GM13977 (cell line): ENCODE measurements at places on chromosomes 5 and 9.

DNA sequence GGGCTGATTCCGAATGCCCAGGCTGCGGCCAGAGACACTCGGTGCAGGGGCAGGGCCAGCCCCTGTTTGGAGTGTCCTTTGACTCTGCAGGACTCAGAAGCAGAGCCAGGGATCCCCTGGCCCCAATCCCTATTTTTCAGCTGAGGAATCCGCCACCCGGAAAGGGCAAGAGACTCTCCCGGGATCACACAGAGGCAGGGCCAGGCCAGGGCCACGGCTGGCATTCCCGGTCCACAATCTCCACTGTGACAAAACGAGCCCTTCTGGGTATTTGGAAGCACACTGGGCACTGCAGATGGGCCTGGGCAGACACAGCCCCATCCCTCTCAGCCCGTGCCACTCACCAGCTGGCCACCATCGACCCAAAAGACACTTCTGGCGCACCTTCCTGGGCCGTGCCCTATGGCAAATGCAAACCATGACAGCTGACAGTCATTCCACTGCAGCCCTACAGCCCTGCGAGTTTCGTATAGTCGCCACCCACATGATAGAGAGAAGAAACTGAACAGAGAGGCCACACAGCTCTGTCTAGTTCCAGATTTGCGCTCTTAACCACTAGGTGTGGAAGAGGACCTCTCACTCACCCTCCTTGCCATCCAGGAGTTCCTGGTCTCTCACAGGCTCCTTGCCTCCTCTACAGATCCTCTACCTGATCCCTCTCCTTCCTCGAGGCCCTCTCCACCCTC, 13.3 kb downstream of the NR5A1 start:
- DNase-seq: peak; percentile 77

- DNase-seq: no peak
Observed at GRCh38 chr5:96817506-96817905, 9.8 kb upstream of the ERAP1 start.

DNA sequence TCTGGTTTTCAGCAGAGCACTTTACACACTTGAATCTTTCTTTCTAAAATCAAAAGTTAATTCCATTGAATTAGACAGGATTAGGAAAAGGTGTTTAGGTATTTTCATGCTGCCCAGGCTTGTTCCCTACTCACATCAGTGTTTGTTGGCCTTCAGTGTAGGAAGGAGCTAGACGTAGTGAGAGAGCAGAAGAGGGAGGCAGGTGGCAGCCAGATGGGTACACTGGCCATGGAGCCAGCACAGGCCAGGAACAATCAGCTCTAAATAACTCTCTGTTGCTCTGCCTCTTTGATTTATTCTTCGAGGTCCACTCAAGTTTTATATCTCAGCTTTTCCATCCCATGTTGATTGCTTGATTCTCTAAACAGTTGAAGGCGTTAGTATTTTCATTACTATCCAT, 529.6 kb downstream of the PSAT1 start:
- no peak for DNase-seq

GRCh38 chr5:144024090-144024489, 146.4 kb downstream of the YIPF5 start:
- DNase-seq: no peak

- no peak for DNase-seq
Observed at GRCh38 chr5:61612431-61612830, 280.4 kb downstream of the ZSWIM6 start.

DNA sequence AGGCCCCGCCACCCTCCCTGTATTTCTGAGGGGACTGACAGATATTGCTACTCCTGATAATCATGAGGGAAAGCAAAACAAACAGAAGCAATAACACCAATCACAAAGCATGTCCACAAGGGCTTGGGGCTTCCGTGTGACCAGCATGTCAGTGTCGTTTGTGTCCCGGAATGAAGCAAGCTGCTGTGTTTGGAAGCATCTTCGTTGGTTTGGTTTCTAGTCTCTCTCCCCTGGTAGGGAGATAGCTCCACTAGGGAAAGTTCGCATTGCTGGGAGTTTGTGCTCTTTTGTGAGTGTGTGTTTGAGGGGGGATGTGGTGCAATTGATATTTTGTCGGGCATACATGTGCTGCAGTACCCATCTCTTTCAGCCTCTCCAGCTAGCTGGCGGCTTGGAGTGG, 1.4 kb downstream of the GRIA1 start:
- DNase-seq: no peak

- DNase-seq: no peak
Observed at GRCh38 chr5:39640552-39640951, 215.8 kb upstream of the DAB2 start.

- no peak for DNase-seq
Observed at GRCh38 chr9:22030101-22030598, 21.0 kb upstream of the CDKN2B start.

GRCh38 chr5:128234928-128235641, 151.5 kb downstream of the SLC12A2 start:
- DNase-seq: no peak

GRCh38 chr5:35822511-35822910, 34.2 kb upstream of the IL7R start:
- DNase-seq: no peak

GRCh38 chr9:117787746-117788145, 83.5 kb downstream of the TLR4 start:
- DNase-seq: no peak

DNA sequence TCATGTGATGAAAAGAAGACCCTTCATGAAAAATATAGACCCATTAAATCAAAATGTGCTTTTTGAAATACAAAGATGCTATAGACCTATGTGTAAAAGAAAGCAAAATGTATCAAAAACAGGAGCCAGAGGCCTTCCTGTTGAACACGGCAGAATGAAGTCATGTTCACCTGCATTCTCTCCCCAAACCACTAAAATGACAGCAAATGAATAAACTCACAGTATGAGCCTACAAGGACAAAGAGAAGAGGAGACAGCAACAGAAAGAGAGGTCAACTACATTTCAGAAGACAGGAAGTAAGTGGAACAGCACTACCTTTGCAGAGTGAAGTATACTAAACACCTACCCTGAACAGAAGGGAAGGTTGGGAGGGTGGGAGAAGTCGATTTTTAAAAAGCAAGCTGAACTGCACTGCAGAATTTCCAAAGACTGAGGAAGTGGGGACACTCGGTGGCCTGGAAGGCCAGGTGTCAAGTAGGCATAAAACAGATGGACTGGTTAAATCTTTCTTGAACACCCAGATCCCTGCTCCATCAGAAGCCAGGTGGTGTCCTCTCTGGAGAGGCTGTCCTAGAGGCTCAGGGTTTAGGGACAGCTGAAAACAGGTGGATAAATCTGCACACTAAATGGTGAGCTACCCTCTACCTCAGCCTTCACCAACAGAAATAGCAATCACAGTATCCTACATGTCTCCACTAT, 48.9 kb downstream of the MED27 start:
- DNase-seq: no peak

- peak; percentile 66 for DNase-seq
Observed at GRCh38 chr5:154446195-154447088, 645 bp downstream of the SAP30L start.

DNA sequence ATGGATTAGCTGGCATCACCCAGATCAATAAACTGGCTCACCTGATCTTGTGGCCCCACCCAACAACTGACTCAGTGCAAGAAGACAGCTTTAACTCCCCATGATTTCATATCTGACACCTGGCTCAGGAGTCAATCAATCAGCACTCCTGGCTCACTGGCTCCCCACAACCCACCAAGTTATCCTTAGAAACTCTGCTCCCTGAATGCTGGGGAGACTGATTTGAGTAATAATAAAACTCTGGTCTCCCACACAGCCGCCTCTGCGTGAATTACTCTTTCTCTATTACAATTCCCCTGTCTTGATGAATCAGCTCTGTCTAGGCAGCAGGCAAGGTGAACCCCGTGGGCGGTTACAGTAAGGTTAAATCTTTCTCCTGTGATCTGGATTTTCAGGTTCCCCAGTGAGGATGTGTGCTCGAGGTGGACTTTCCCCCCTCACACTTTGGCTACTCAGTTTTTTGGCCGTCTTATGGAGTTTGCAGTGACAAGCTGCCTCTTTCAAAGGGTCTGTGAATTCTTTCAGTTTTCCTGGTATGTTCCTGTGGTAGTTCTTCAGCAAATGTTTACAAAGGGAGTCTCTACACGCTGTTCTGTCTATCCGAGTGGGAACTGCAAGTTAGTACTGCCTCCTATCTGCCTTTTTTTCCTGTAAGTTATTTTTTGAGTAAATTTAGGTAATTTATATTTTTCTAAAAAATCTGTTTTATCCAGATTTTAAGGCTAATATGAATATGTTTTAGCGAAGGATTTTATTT, 500.2 kb upstream of the NUDT12 start:
- DNase-seq: no peak

DNA sequence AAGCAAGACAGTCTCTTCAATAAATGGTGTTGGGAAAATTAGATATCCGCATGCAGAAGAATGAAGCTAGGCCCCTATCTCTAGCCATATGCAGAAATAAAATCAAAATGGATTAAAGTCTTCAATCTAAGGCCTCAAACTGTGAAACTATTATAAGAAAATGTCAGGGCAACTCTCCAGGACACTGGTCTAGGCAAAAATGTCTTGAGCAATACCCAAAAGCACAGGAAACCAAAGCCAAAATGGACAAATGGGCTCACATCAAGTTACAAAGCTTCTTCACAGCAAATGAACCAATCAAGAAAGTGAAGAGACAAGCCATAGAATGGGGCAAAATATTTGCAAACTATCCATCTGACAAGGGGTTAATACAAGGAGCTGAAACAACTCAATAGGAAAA, 338.8 kb downstream of the NNT start:
- DNase-seq: no peak

DNA sequence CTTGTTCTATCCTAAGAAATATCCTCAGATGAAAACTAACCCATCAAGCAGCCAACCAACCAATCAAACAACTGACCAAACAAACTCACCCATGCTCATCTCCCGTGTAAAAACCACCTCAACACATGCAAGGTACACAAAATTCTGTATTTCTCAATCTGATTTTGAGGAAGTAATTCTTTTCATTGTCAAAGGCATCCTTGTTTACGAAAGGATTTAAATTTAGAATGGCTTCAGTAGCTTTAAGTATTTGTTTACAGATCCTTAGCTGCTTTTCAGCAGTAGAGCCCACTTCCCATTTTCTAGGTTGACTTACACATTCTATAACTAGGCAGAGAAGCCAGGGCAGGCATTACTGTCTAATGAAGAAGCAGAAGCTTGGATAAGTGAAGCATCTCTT, 78.6 kb downstream of the NTRK2 start:
- DNase-seq: no peak

DNA sequence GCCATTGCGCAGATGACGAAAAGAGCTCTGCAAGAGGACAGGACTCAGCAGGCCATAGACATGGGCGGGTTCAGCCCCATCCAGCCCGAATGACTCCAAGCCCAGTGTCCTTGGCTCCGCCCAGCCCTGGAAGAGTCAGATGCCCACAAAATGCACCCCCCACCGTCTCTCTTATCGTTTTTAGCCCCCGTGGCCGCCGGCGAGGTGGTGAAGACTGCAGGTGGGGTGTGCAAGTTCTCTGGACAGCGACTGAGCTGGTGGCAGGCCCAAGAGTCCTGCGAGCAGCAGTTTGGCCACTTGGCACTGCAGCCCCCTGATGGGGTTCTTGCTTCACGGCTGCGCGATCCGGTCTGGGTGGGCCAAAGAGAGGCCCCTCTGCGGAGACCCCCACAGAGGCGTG, 2.1 kb downstream of the ADGRD2 start:
- no peak for DNase-seq

- DNase-seq: no peak
Observed at GRCh38 chr9:69104830-69105527, 69.1 kb upstream of the TJP2 start.

DNA sequence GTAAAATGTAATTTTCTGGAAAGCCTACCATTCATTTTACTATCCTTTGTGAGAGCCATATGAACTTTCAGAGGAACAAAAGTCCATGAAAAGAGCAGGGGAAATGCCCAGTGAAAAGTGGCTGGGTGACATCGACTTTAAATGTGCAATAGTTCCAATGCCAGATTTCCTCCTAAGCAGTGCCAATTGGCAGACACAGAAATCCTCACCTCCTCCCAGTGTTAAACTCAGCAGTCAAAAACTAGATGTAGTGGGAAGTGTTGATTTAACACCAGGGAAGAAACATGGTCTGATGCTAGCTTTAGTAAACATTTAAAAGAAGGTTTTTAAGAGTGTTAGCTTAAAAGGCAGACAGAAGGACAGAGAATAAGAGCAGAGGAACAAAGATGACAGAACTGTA, 2055.2 kb downstream of the MAT2B start:
- no peak for DNase-seq

GRCh38 chr5:111606194-111606593, 93.9 kb upstream of the STARD4 start:
- no peak for DNase-seq

- DNase-seq: no peak
Observed at GRCh38 chr5:77316871-77317661, 106.6 kb downstream of the PDE8B start.

DNA sequence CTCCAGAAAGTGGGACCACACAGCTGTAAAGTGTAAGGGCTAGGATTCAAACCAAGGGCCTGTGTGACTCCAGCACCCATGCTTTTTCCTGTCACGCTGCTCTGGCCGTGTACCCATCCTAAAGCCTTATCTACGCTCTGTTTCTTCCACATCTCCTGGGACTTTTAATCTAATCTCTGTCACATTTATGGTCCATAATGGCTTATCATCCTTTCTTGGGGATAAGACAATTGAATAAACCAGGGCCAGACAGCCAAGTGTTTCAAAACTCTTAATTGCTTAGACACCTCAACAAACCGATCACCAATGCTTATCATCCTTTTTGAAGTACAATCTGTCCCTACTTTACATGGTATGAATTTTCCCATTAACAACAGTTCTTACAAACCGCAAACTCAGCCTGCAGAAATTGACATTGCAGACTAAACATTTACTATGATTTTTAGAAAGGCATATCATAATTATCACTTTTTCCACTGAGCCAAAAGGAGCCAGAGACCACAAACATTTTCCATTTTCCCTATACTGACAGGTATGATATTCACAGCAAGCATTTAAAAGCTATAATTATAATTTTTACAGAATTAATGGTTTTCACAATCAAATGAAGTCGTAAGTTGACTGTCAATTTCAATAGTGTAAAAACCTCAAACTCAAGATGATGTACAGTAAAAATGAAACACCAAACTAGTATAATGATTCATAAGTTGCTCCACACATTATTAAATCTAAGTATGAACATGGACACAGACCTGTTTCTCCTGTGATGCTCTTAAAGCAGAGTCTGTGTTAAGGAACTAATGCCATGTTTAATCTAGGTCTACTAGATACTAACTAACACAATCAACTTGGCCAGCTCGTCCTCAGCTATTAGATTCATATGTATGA, 99.5 kb downstream of the FBXW11 start:
- no peak for DNase-seq
